ENCODE measurements at places on chromosomes 13 and 19. TPM values are rescaled to one million over a fixed set of nuclear protein-coding genes. Genes with fewer than 3 reads are reported as not detected.

The DLEU7 gene
- total RNA-seq, result not detected

The PPM1N gene
- total RNA-seq, result 3.3 TPM

The ZNF45 gene
- total RNA-seq, result 10.0 TPM

The KIR2DL3 gene
- total RNA-seq, result 0.29 TPM

The WBP4 gene
- 15.8 TPM for total RNA-seq

The SACS gene
- total RNA-seq, result 50.6 TPM

DNA sequence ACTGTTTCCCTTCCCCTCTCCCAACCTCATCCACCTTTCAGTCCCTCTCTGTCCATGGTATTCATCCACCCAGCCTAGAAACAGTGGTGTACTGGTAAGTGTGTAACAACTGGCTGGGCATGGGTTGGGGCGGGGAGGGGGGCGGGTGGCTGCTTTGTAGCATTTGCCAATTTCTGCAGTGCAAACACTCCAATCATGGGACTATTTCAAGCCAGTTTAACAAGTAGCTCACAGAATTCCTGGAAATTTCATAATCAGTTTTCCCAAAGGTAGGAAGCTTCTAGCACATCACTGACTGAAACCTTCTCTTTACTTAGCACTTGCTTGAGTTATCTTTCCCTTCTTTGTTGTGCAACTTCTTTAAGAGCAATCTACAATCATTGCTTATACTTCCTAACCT, 100.8 kb upstream of the WASF3 start:
- no peak overlapping the region for H3K4me3 ChIP-seq
- H3K4me1 ChIP-seq, result no peaks in the 10 kb centered on the region
- no peaks in the 10 kb centered on the region for H3K36me3 ChIP-seq
- H3K27ac ChIP-seq, result no peak overlapping the region
- DNase-seq, result no peak

DNA sequence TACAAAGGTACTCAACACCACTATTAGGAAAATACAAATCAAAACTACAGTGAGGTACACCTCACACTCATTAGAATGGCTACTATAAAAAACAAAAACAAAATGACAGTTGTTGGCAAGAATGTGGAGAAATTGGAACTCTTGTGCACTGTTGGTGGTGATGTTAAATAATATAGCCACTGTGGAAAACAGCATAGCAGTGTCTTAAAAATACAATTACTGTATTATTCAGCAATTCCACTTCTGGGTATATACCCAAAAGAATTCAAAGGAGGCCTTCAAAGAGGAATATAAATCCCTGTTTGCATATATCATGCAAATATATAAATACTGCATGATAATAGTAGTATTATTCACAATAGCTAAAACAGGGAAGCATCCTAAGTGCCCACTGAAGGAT, 66.8 kb downstream of the CDK8 start:
- H3K4me1 ChIP-seq, result no peaks in the 10 kb centered on the region
- H3K27me3 ChIP-seq, result no peaks in the 10 kb centered on the region
- no peak for DNase-seq
- H3K36me3 ChIP-seq, result no peaks in the 10 kb centered on the region
- H3K4me3 ChIP-seq, result no peak overlapping the region
- H3K27ac ChIP-seq, result no peak overlapping the region

GRCh38 chr19:31119951-31120690, 229.1 kb downstream of the TSHZ3 start:
- no peak overlapping the region for H3K4me3 ChIP-seq
- no peak for DNase-seq
- no peaks in the 10 kb centered on the region for H3K27me3 ChIP-seq
- H3K36me3 ChIP-seq, result no peaks in the 10 kb centered on the region
- no peaks in the 10 kb centered on the region for H3K4me1 ChIP-seq

DNA sequence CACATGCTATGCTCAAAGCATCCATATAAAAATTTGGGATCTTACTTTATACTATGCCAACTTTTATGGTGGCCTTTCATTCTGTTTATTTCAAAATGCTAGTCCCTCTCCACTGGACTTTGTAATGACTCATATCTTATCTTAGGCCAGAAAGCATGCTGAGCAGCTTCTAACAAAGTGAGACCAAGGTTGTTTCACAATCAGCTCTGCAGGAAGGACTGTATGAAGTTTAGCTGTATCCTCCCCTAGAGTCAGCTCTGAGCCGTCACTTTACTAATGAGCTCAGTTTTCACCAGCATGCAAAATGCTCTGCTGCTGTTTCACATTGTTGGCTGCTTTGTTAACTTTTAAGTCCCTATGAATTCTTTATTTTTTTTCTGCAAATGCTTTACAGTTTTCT, 1608.8 kb downstream of the OLFM4 start:
- no peak for DNase-seq
- H3K27me3 ChIP-seq, result no peaks in the 10 kb centered on the region
- no peak overlapping the region for H3K4me3 ChIP-seq
- H3K27ac ChIP-seq, result no peak overlapping the region
- H3K4me1 ChIP-seq, result no peaks in the 10 kb centered on the region

- no peaks in the 10 kb centered on the region for H3K27me3 ChIP-seq
- H3K4me3 ChIP-seq, result no peak overlapping the region
- DNase-seq, result no peak
- H3K27ac ChIP-seq, result no peak overlapping the region
- peaks cover 7% of the 10 kb centered on the region for H3K4me1 ChIP-seq
Measured at GRCh38 chr19:18346091-18346490, 5.7 kb downstream of the PGPEP1 start.

DNA sequence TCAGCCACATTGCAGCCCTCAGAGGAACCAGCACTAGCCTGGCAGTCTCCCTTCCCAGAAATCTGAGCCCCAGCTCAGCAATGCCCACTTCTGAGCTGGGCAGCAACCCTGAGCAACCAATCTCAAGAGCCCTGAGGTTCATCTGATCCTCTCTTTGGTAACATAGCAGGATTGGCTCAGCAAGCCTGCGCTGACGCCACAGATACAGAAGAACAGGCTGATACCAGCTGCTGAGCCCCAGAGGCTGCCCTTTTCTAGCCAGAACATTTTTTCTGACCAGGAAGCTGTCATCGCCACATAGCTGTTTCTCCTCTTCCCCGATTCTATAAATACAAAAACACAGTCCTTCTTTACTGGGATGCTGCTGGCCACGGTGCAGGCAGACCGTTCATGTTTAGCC, 59.8 kb downstream of the TRPM4 start:
- no peaks in the 10 kb centered on the region for H3K36me3 ChIP-seq
- H3K27ac ChIP-seq, result no peak overlapping the region
- H3K4me1 ChIP-seq, result no peaks in the 10 kb centered on the region
- H3K4me3 ChIP-seq, result no peak overlapping the region

GRCh38 chr19:17835182-17836006, 12.4 kb downstream of the JAK3 start:
- H3K36me3 ChIP-seq, result peaks cover 73% of the 10 kb centered on the region
- H3K4me1 ChIP-seq, result no peaks in the 10 kb centered on the region
- no peak for DNase-seq
- no peak overlapping the region for H3K4me3 ChIP-seq
- no peak overlapping the region for H3K27ac ChIP-seq
- no peaks in the 10 kb centered on the region for H3K27me3 ChIP-seq

DNA sequence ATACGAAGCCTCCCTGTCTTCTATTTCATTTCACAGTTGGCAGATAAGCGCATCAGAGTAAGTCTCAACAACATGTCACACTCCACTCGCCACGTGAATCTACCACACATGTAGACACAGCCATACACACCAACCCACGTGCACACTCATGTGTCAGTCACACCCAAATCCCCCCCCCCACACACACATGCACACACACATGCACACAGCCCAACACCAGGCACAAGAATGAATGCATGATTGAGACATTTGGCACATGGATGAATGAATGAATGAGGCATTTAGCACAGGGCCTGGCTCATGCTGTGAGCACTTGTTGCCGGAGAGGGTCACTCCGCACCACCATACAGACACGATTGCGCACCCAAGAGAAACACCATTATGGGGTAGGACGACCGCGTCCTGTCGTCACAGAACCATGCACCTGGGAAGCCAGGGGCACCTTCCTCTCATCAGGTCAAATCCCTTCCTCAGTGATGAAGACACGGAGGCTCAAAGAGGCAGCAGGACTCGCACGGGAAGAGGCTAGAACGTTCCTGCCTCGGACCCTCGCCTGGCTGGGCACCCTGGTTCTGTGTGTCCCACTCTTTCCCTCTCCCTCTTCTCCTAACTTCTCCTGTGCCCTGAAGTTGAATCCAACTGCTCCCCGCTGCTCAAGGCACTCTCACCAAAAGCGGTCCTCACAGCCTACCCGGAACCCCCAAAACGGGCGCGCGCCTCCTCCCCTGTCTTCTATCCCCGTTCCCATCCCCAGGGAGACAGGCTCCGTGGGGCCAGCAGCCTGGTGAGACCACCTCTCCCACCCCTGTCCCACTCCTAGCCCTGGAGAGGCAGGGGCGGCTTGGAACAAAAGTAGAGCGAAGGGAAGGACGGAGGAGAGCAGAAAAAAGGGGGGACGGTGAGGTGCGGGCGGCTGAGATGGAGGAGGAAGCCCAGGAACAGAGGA, 1.3 kb downstream of the MEIS3 start:
- no peaks in the 10 kb centered on the region for H3K36me3 ChIP-seq
- no peak overlapping the region for H3K27ac ChIP-seq
- H3K4me1 ChIP-seq, result peaks cover 36% of the 10 kb centered on the region
- no peak overlapping the region for H3K4me3 ChIP-seq

GRCh38 chr19:43471091-43471490, 5.7 kb upstream of the LYPD3 start:
- no peak overlapping the region for H3K27ac ChIP-seq
- peaks cover 62% of the 10 kb centered on the region for H3K4me1 ChIP-seq
- H3K27me3 ChIP-seq, result no peaks in the 10 kb centered on the region
- no peak for DNase-seq

All from CD8-positive, alpha-beta memory T cell (primary cell).